ENCODE measurements at places on chromosomes 4 and X.

- DNase-seq, result no peak
Observed at GRCh38 chrX:68693481-68694434, 46.3 kb downstream of the STARD8 start.

GRCh38 chrX:44944894-44945293 lies 71.9 kb downstream of the KDM6A start:
- DNase-seq, result no peak

- DNase-seq, result no peak
Observed at GRCh38 chrX:150035531-150035930, 97.2 kb upstream of the EOLA2 start.

- peak; percentile 72 for DNase-seq
Observed at GRCh38 chr4:102343964-102344519, 1.2 kb downstream of the SLC39A8 start.

GRCh38 chrX:39487969-39488330 lies 609.8 kb downstream of the BCOR start:
- DNase-seq, result no peak

GRCh38 chr4:186074189-186074588 lies 5.2 kb downstream of the TLR3 start:
- DNase-seq, result no peak

- no peak for DNase-seq
Observed at GRCh38 chrX:119469313-119469635, 1.0 kb downstream of the SLC25A5 start.

- DNase-seq, result no peak
Observed at GRCh38 chrX:25059273-25059672, 43.5 kb upstream of the ARX start.

- no peak for DNase-seq
Observed at GRCh38 chrX:17062065-17062464, 115.6 kb downstream of the REPS2 start.

GRCh38 chrX:22800360-22800759 lies 199.4 kb upstream of the DDX53 start:
- peak; percentile 79 for DNase-seq

DNA sequence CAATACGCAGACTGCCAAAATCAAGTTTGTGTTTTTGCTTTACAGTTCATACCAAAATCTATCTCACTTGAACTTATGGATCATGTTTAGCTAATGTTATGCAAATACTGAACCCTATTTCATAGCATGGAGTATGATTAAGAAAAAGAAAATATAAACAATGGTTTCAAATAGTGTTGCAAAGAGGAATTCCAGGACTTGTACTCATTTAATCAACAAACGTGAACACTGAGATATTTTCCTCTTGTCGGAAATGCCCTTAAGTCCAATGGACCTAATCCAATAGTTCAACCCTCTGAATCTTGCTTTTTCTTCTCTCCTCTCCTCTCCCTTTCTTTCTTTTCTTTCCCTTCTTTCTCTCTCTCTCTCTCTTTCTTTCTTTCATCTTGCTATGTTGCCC lies 30.8 kb downstream of the RASL11B start:
- no peak for DNase-seq

GRCh38 chr4:13481569-13481968 lies 2.6 kb downstream of the RAB28 start:
- peak; percentile 63 for DNase-seq

- no peak for DNase-seq
Observed at GRCh38 chr4:89338206-89338605, 30.6 kb upstream of the GPRIN3 start.

GRCh38 chr4:2867758-2868491 lies 24.3 kb downstream of the ADD1 start:
- DNase-seq, result no peak

GRCh38 chr4:104750008-104750407 lies 255.3 kb upstream of the CXXC4 start:
- no peak for DNase-seq

GRCh38 chr4:16516796-16517439 lies 290.6 kb upstream of the TAPT1 start:
- peak; percentile 72 for DNase-seq

- DNase-seq, result no peak
Observed at GRCh38 chrX:68372665-68373064, 60.6 kb downstream of the OPHN1 start.

- DNase-seq, result no peak
Observed at GRCh38 chr4:68593112-68593511, 17.0 kb upstream of the UGT2B17 start.

DNA sequence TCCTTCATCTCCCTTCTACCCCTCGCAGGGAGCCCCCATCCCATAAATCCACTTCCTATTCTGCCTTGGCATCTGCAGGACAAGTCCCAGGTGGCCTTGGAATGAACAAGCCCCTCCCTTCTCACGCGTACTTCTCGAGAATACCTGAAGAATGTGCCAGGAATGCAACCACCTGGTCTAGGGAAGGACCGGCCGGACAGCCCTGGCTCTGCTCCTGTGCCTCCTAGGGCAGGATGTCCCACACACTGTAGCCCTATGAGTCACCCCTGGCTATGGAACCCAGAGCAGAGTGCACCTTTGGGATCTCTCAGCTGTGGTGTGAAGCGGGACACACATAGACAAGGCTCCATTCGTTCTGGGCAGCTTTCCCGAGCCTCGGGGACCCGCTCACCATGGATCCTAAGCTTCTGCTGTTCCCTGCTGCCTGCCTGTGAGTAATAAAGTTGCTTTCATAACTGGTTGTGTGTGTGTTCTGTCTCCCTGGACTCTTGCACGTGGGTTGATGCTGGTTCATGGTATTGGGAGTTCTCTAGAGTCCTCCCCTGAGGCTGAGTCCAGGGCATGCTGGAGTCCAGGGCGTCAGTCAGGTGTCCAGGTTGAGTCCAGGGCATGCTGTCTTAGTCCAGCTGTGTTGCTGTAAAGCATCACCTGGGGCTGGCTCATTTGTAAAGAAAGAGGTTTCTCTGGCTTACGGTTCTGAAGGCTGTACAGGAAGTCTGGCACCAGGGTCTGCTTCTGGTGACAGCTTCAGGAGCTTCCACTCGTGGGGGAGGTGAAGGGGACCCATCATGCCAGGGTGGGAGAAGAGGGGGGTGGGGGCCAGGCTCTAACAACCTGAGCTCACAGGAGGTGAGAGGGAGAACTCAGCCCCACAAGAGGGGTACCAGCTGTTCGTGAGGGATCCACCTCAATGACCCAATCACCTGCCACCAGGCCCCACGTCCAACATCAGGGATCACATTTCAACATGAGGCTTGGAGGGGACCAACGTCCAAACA lies 7.4 kb upstream of the PDE6B start:
- peak; percentile 58 for DNase-seq

DNA sequence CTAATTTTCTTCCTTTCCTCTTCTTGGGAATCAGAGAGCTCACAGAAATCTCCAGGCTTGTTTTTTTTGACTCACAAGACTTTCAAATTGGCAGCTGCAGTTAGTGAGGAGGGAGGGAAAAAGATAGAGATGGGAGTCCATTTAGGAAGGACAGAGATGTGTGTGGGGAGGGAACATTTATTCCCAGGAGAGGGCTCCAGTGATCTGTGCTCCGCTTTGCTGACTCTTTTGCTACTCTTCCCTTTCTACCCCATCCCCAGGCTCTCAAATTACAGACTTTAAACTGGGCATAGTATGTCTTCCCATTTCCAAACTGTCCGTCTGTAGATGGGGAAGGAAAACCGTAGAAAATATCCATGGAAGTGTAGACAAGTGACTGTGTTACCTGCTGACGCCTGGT lies 39.1 kb upstream of the UCP1 start:
- DNase-seq, result no peak

GRCh38 chr4:84708406-84709135 lies 125.6 kb downstream of the CDS1 start:
- DNase-seq, result no peak

- no peak for DNase-seq
Observed at GRCh38 chr4:18675586-18676525, 654.3 kb upstream of the LCORL start.

GRCh38 chr4:166315721-166316467 lies 442.9 kb downstream of the TLL1 start:
- no peak for DNase-seq

DNA sequence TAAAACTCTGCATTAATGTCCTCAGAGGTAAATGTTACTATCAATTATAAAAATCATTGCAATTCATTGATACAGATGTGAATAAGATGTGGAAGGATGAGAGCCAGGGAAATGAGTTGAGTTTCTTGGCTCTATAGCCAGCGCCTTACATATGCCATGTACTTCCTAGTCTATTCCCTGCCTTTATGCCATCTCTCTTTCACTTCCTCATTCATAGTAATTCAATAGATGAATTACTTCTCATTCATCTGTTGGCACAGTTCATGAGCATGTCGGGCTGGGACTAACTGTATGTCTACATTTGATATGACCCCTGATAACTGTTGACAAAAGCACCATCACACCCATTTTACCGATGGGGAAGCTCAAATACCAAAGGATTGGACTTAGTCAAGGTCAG lies 55.7 kb downstream of the LNX1 start:
- DNase-seq, result no peak

- no peak for DNase-seq
Observed at GRCh38 chrX:133633162-133633561, 217.9 kb upstream of the GPC4 start.

GRCh38 chrX:119427024-119427794 lies 28.1 kb downstream of the SLC25A43 start:
- peak; percentile 53 for DNase-seq

- no peak for DNase-seq
Observed at GRCh38 chrX:154120567-154120966, 23.1 kb upstream of the MECP2 start.

- DNase-seq, result peak; percentile 16
Observed at GRCh38 chr4:15402146-15402545, 25.7 kb upstream of the C1QTNF7 start.

DNA sequence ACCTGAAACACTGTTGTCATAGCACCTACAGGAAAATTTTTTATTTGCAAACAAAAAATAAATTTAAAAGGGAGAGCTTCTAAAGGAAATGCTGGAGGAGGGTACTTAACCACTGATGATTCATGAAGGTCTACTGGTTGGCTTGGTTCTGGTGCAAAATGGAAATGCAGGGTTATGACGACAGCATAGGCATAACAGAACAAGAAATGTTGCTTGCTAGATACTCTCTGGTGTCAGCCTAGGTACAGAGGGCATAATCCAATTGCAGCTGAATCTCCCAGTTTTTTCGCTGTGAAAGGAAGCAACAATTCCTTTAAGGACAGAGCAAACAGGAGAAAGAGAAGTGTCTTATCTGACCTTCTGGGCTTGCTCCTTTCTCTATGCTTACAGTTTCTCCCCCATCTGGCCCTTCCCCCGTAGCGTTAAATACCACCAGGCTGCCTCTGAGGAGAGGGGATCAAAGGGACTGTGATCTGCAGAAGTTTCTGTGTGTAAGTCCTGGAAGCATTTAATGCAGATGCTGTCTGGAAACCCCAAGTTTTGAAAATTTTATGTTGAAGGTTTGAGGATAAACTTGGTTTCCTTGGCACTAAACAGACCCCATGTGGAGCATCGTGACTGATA lies 23.7 kb upstream of the CASK start:
- DNase-seq, result no peak

- DNase-seq, result no peak
Observed at GRCh38 chr4:156608651-156609050, 362.9 kb downstream of the PDGFC start.

GRCh38 chr4:73600954-73601353 lies 19.3 kb downstream of the RASSF6 start:
- no peak for DNase-seq

GRCh38 chr4:138521809-138522208 lies 279.7 kb upstream of the SLC7A11 start:
- no peak for DNase-seq

- DNase-seq, result no peak
Observed at GRCh38 chr4:184345573-184345922, 127.9 kb upstream of the ENPP6 start.

- DNase-seq, result peak; percentile 87
Observed at GRCh38 chrX:19889582-19890342, 2.4 kb upstream of the SH3KBP1 start.

DNA sequence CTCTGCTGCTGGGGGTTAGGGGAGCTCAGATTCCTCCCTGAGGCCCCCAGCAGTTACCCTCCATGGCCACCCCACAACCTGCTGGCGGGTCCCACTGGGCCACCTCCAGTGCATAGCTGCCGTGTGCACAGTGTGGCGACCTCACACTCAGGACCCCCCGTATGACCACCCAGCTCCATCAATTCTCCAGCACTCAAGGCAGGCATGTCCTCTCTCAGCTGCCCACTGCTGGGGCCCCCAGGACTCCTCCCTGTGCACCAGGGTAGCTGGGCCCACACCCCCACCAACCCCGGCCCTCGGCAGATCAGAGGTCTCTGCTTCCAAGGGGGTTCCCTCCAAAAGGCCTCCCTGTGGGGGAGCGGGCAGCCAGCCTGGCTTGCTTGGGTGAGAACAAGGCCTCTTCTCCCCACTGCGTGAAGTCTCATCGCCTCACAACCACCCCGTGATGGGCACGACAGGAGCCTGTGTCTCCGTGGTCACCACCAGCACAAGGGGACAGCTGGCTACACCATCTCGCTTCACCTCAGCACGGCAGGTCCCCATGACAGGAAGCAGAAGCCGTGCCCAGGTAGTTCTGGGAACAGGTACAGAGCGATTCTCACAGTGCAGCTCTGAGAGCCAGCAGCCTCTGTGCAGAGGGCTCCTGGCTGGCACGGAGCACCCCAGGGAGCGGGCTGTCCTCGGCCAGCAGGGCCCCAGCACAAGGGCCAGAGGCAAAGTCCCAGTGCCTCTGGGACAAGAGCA lies 4.6 kb upstream of the HAUS3 start:
- no peak for DNase-seq

DNA sequence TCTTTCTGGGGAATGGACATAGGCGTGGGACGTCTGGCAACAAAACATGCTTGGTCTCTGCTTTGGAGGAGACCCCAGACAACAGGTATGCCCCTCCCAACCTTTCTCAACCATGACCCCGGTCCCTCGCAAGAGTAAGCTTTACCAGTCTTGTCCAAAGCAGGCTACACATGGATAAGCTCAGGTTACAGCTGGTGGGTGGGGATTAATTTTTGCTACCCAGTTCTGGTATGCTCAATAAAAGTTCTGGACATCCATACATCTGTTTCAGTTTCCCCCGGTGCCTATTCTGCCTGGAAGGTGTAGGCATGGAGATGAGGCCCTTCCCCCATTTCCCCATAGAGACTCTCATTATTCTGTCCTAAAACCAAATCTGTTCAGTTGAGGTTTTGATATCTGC lies 54.5 kb upstream of the NOCT start:
- no peak for DNase-seq

DNA sequence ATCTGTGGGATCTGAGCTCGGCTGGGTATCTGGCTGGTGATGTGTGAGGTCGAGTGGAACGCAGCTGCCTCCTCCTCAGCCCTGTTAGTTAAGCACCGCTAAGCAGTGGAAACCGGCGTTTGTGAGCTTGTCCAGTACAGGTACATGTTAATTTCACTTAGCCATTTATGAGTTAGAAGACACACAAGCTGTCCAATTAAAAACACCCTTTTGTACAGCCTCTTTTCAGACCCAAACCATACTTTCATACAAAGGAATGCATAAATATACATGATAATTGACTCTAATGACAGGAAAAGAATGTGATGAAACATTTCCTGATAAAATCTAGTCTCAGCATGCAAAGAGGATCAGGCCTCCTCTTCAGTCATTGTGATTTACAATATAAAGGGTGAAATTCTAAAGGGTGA lies 163.6 kb upstream of the FAT1 start:
- DNase-seq, result peak; percentile 18
